A549 treated with dexamethasone at 1 μM for 4 hours (cell line): ENCODE measurements at places on chromosomes 5 and 9. TPM values are rescaled to one million over a fixed set of nuclear protein-coding genes. Genes with fewer than 3 reads are reported as not detected.

The PRPF4 gene
- total RNA-seq, result 55.9 to 60.3 TPM (median 57.5 TPM) in 5 replicates

The GRIN3A gene
- total RNA-seq, result not detected in 5 replicates

The IL33 gene
- 0.11 to 0.48 TPM (median 0.27 TPM) in 5 replicates for total RNA-seq

The CDH9 gene
- total RNA-seq, result not detected in 5 replicates

The ADRA1B gene
- 15.9 to 25.1 TPM (median 21.9 TPM) in 5 replicates for total RNA-seq

The NEUROG1 gene
- total RNA-seq, result not detected in 5 replicates

The NPR3 gene
- 15.7 to 18.8 TPM (median 16.9 TPM) in 5 replicates for total RNA-seq

The FANCG gene
- 31.3 to 48.0 TPM (median 47.2 TPM) in 5 replicates for total RNA-seq

The ZNF300 gene
- total RNA-seq, result 2.4 to 2.7 TPM (median 2.5 TPM) in 5 replicates

The ACSL6 gene
- total RNA-seq, result 0.08 to 0.60 TPM (median 0.15 TPM) in 5 replicates

The BRD3OS gene
- 12.2 to 19.4 TPM (median 17.6 TPM) in 5 replicates for total RNA-seq

The IL7R gene
- total RNA-seq, result 0.19 to 0.87 TPM (median 0.45 TPM) in 5 replicates

The PCDHGA2 gene
- total RNA-seq, result 0.46 to 0.83 TPM (median 0.69 TPM) in 5 replicates

The N4BP3 gene
- 0.74 to 0.95 TPM (median 0.87 TPM) in 5 replicates for total RNA-seq

The FOXD4L3 gene
- total RNA-seq, result 0.05 to 0.08 TPM in 2 of 5 replicates, not detected in the others

The RNF208 gene
- 1.2 to 2.2 TPM (median 2.0 TPM) in 5 replicates for total RNA-seq

The DCANP1 gene
- total RNA-seq, result not detected in 5 replicates

The C9 gene
- total RNA-seq, result not detected in 5 replicates

The LARP1 gene
- total RNA-seq, result 116 to 184 TPM (median 167 TPM) in 5 replicates

The INSYN2B gene
- 0.13 to 0.20 TPM (median 0.16 TPM) in 5 replicates for total RNA-seq

The HTR4 gene
- total RNA-seq, result not detected in 5 replicates

The TRIO gene
- 86.9 to 107 TPM (median 89.6 TPM) in 5 replicates for total RNA-seq

The MZB1 gene
- 0.09 to 0.20 TPM in 2 of 5 replicates, not detected in the others for total RNA-seq

The SETD9 gene
- total RNA-seq, result 5.3 to 6.7 TPM (median 6.3 TPM) in 5 replicates

The C5orf47 gene
- 0.03 to 0.08 TPM (median 0.06 TPM) in 4 of 5 replicates, not detected in the other for total RNA-seq

The PCDHGB7 gene
- total RNA-seq, result 0.02 to 0.11 TPM (median 0.07 TPM) in 5 replicates

The IFNA2 gene
- total RNA-seq, result not detected in 5 replicates

The MORN5 gene
- not detected in 5 replicates for total RNA-seq

The DMRT3 gene
- not detected in 5 replicates for total RNA-seq

The F2R gene
- total RNA-seq, result 39.0 to 57.3 TPM (median 55.0 TPM) in 5 replicates

The OTULINL gene
- 20.3 to 28.8 TPM (median 27.0 TPM) in 5 replicates for total RNA-seq

The RFX3 gene
- total RNA-seq, result 1.0 to 2.7 TPM (median 1.8 TPM) in 5 replicates
